ENCODE measurements at places on chromosomes 2 and 18.

DNA sequence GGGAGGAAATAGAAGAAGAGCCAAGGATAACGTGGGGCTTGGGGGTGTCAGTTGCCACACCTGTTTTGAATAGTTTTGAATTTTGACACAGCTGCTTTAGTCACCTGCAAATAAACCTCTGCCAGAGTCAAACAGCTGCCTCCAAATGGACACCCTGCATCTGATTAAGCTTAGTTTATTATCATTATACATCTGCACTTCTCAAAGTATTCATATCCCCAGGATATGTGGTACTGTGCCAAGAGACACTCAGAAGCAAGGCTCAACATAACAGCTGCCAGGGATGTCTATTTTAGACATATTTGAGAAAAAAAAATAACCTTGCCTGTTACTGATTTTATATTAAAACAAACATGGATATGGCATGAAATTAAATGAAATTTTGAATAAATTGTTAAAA, 122.5 kb upstream of the WDR75 start:
- no peak for DNase-seq

GRCh38 chr2:102106133-102106556, 36.4 kb upstream of the IL1R1 start:
- DNase-seq, result no peak

GRCh38 chr2:43212931-43213330, 13.5 kb downstream of the ZFP36L2 start:
- no peak for DNase-seq

DNA sequence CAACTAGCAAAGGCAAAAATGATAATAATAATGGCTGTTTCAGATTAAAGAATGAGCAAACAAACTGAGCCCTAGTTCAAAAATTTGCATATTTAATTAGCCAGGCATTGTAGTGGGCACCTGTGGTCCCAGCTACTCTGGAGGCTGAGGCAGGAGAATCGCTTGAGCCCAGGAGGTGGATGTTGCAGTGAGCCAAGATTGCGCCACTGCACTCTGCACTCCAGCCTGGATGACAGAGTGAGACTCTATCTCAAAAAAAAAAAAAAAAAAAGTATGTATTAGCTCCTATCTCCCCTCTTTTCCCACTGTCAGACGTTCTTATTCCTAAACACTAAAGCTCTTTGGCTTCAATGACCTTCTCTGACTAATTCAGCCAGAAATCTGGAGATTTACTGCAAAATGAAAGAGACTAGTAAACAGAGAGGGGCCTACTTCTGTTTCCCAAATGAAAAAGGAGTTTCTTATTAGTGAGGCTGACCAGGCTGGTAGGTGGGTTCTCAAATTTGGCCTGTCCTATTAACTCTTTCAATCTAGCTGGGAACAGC, 3.9 kb upstream of the SRBD1 start:
- DNase-seq, result no peak

DNA sequence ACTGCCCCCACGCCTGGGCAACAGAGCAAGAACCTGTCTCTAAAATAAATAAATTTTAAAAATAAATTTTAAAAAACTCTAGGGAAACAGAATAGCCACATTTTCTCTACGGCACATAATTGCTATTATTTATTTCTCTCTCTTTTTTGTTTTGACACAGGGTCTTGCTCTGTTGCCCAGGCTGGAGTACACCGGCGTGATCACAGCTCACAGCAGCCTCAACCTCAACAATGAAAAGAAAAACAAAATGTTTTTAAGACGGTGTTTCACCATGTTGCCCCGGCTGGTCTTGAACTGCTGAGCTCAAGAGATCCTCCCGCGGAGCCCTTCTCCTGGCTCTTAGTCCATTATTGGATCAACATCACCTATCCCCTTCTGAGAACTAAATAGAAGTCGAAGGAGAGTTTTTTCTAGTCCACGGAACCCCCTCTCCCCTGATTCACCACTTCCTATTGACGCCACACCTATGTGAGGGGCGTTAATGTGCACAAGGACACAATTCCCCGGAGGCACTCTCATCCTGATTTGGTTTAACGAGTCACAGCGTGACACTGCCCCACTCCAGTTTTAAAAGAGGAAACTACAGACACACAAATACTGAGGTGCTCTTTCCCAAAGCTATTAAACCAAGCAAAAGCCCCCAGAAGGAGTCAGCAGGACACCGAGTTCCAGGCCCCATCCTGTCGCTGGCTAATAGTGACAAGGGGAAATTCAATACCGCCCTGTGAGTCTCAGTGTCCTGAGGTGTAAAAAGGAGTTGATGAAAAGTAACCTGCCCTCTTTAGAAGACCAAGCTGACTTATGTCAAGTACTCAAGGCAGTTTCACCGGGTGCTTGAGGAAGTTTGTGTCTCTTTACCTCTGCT, 1.1 kb downstream of the NPC1 start:
- no peak for DNase-seq

DNA sequence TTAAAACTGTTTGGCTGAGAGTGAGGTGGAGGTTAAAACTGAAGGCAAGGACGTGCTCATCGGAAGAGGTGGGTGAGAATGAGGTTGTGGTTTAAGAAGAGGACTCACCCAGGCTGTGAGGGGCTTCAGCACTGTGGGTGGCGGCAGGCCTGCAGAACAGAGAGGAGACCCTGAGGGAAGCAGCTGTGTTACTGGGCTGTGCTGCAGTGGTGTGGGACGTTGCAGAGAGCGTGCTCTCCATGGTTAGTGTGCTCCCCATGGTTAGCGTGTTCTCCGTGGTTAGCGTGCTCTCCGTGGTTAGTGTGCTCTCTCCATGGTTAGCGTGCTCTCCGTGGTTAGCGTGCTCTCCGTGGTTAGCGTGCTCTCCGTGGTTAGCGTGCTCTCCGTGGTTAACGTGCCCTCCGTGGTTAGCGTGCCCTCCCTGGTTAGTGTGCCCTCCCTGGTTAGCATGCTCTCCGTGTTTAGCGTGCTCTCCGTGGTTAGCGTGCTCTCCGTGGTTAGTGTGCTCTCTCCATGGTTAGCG, 68.5 kb upstream of the NFATC1 start:
- no peak for DNase-seq

DNA sequence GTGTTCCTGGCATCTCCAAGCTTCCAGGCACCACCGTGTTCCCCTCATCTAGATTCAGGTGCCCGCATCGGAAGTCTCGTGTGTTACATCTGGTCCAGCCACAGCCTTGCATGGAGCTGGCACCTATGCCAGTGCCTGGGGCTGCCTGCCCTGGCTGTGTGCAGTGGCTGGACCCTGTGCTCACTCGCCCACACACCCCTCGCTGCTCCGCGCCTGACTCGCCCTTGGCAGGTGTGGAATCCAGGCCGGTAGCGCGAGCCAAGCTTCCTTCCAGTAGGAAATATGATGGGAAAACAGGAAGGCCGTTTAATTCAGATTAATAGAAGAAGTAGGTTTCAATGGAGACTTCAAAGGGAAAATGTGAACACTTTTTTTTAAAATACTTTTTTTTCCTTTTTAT, 78.0 kb downstream of the PTPN4 start:
- DNase-seq, result no peak

- DNase-seq, result no peak
Observed at GRCh38 chr18:63440219-63440618, 17.9 kb upstream of the VPS4B start.

DNA sequence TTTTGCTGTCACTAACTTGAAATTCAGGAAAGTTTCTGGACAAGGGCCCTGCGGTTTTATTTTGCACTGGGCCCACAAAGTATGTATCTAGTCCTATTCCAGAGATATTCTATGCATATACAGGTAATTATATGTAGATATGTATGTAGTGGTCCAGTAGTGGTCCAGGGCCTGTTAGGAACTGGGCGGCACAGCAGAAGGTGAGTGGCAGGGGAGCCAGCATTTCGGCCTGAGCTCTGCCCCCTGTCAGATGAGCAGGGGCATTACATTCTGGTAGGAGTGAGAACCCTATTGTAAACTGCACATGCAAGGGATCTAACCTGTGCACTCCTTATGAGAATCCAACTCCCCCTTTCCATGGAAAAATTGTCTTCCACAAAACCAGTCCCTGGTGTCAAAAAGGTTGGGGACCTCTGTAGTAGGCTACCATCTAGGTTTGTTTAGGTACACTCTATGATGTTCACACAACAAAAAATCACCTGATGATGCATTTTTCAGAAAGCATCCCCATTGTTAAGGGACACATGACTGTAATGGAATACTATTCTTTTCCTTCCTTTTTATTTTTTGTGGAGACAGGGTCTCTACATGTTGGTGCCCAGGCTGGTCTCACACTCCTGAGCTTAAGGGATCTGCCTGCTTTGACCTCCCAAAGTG, 2.8 kb upstream of the PPP4R3B start:
- no peak for DNase-seq
